Stimulated activated effector memory CD8-positive, alpha-beta T cell treated with anti-CD3 and anti-CD28 coated beads, Interleukin-12 subunit alpha, Interleukin-12 subunit beta, amount 100 ng/mL, for 72 hours (primary cell): ENCODE measurements at places on chromosomes 13 and 19.

DNA sequence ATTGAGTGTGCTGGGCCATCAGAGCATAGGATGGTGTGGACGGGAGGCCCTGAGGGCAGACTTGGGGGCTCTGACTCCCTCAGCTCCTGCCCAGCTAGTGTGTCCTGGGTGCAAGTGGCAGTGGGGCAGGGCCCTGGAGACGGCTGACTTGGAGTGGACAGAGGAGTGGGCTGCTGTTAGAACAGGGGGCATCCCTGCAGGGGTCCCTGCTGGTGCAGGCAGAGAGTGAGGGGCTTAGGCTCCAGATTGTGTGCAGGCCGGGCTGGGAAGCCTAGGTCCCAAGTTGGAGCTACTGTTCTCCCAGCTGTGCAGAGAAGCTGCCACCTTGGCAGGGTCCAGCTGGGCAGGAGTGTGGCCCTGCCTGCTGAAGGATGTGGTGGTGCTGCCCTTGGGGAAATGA, 8.6 kb downstream of the KCTD15 start:
- DNase-seq, result no peak

- no peak for DNase-seq
Measured at GRCh38 chr19:48461651-48461981, 6.2 kb downstream of the KCNJ14 start.

- no peak for DNase-seq
Measured at GRCh38 chr19:46408664-46409039, 4.7 kb downstream of the CCDC8 start.

GRCh38 chr13:48532256-48532505, 699 bp downstream of the RCBTB2 start:
- DNase-seq, result no peak
